ENCODE measurements at places on chromosomes 1 and 21.

- peak; percentile 43 for DNase-seq
Measured at GRCh38 chr1:50333595-50333974, 89.7 kb downstream of the DMRTA2 start.

DNA sequence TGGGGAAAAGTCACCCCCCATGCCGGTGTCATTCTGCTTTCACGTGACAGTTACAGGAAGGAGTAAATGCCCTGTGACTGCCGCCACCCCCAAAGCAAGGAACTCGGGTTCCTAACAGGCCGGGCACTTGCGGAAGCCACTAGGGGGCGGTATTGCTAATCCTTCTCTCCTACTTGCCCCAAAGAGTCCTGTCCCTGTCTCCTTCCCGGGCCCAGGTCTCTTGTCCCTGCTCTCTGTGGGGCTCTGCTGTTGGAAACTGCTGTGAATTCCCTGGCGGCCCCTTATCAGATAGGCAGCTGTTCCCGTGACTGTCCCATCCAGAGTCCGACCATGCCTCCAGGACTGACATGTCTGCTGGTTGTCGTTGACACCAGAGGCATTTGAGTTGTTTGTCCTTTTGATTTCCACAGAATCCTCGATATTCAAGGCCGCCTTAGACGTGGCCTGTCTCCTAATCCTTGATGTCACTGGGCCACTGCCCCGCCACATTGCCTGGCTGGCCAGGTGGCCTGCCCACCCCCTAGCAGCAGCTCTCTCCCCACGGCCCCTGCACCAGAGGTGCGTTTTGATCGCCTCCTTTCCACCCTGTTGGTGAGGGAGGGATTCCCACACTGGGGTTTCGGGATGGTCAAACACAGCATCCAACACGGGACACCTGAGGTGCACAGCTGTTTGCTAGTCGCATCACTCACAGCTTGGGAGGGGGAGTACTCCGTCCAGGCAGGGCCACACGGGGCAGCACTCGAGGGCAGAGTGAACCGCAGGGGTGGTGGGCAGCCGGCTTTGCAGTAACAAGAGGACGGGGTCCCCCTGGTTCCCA, 37.3 kb downstream of the CHAF1B start:
- DNase-seq, result no peak

GRCh38 chr21:42527489-42528158, 14.0 kb downstream of the SLC37A1 start:
- no peak for DNase-seq

DNA sequence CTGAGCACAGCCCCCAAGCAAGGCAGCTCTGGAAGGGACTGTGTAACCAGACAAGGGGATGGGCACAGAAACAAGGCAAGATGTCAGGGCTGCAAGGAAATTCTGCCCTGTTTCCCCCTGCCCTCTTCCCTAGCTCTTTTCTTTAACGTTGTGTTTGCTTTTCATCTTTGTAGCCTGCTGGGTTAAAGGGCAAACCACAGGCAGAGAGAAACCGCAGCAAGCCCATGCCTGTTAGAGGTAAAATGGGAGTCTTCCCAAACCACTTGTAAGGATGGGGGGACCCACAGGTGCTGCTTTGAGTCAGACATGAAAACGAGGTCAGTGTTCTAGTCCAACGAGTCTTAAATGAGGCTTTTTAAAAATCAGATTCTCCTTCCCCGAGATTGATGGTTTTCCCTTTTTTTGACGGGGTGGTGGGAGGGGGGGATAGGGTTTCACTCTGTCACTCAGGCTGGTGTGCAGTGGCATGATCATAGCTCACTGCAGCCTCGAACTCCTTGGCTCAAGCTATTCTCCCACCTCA, 13.3 kb downstream of the TGFBR3 start:
- DNase-seq, result no peak

DNA sequence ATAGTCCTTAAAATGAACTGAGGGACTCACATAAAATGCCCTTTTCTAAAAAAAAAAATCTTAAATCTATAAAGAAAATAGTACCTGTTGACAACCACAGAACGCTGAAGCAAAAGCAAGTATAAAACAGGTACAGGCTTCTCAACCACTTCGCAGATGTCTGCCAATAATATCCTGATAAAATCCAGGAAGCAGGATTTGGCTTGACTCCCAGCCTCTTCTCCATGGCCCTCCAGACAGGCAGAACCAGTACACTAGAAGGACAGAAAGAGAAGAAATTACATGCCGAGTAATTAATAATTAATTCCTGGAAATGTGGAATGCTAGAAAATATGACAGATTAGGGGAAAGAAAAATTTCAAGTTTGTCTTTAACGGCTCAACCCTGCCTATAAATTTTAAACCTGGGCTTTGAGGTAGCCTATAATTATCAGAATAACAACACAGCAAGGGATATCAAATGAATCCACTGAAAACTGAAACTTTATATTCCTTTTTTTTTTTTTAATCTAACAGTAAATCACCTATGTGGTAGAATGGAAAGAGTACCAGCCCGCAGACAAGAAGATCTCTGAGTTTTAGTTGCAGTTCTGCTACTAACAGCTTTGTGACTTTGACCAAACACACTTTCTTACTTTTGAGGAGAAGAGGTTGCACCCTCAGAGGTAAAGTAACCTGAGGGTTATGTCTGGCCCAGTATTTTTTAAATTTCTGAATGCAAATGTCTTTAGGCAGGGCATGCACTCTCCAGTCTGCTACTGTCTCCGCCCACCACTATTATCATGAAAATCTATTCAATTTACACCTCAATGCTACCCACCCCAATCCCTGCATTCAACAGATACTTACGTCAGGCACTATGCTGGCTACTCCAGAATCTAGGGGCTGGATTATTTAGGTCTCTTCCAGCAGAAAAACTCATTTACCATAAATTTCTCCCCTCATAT, 2.7 kb downstream of the KIAA0319L start:
- DNase-seq, result no peak
